Mesothelial cell of epicardium (in vitro differentiated cells): ENCODE measurements at places on chromosomes 13 and 19.

GRCh38 chr13:110458594-110459365, 102.7 kb downstream of the RAB20 start:
- no peak for DNase-seq

DNA sequence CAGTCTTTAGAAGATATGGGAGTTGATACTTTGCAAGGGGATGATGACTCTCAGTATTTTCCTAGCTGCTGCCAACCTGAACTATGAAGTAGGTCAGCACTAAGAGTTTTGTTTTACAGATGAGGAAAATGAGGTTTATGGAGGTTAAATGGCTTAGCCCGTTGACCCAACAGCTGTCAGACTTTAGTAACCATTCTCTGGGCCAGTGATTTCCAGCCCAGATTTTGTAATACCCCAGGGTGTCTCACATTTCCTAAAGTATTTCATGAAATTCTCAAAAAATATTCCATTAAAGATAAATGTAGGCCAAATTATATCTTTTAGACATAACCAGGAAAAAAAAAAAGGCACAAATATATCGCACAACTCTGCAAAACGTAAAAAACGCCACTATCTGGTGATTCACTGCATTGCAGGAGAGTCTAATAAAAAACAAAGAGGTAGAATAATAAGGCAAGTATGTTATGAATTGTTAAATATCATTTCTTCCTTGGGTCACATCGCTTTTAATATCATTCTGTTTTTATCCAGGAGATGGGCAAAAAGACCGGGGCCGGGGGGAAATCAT, 112.5 kb downstream of the DACH1 start:
- no peak for DNase-seq

DNA sequence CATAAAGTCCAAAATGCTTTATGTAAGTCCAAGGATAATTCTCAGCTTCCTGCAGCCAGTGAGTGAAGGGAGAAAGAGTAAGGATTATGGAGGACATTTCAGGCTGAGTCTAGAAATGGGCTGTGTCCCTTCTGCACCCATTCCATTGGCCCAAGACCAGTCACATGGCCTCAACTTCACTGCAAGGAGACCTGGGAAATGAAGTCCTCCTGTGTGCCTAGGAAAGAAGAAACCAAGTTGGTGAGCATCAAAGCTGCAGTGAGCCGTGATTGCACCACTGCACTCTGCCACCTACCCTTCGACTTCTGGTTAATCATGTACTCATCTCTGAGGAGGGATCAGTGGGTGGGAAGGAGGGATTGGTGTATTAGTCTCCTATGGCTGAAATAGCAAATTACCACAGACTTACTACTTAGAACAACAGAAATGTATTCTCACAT, 3.6 kb upstream of the CD37 start:
- DNase-seq = no peak

DNA sequence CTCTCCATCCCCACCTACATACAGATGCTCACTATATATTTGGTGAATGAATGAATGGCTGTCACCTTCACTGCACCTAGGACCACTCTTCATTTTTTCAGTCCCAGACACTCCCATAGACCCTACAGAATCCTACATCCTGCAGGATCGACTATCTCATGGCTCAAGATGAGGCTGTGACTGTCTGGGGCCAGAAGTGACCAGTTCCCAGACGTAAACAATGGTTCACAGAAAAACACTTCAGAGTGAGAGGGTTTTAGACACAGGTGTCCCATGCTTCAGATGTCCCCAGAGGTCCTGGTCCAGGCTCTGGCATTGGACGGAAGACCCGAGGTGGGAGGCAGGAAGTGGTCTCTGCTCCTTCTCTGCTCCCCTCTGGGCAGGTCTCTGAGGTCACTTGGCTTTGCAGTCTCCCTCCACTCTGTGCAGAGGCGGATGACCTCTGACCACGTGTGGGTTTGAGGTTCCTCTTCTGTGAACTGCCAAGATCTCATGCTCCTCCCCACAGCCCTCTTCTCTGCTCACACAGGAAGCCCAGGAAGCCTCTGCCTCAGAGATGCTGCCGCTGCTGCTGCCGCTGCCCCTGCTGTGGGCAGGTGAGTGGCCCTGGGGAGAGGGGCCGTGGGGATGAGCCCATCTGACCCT, 24.9 kb downstream of the SIGLEC7 start:
- no peak for DNase-seq

DNA sequence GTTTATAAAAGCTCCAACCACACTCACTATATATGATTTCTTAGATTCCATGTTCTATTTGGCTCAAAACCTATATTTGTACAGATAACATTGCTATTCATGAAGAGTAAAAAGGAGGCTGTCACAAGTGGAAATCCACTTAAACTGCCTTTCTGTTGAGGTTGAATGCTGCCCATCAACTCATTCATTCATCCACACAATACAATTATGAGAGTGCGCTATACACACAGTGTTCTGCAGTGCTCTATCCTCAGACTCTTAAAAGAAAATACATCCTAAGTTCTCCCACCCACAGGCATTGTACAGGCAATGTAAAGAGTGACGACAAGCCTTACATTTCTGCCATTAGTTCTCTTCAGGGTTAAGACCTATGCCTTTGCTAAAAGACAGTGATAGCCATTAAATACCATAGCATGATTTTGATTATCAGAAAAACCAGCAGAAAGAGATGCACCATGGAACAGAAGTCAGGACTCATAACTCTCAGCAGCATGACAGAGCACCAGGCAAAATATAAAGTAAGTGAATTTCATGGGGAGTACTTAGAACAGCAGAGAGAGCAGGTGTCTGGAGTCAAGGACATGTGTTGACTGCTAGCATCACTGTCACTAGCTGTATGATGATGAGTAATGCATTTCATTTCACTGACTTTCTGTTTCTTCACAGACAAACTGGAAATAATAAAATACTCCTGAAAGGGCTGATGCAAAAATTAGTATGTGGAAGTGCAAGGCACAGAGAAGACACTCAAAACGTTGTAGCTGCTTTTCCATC, 218.0 kb downstream of the RBM26 start:
- DNase-seq = no peak

DNA sequence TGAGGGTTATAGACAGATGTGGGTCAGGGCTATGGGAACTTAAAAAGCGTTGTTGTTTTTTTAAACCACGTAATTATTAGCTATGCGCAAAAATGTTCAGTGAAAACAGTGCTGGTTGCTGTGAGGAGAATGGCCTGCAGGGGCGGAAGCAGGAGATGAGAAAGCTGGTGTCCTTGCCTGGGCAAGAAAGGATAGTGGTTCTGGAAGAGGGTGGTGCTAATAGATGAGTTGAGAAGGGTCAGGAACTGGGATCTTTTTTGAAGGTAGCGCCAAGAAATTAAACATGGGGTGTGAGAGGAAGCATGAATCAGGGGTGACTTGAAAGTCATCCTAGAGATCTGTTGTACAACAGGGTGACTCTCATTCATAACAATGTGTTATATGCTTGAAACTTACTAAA, 4.8 kb upstream of the SMG9 start:
- no peak for DNase-seq

DNA sequence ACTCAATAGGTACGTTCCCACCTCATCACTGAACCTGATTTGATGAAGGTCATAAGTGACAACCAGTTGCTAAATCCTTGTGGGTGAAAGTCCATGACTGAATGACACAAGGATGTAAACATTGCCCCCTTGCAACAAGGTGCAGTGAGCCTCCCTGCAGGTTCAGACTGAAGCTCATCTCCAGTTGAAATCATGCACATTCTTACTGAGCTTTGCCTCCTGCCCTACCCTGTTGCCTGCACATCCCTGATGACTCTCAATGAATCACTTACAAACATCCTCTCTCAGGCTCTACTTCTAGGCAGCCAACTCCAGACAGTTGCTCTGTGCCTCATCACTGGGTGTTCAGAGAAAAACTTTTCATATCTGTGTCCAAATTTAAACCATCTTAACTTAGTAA, 42.5 kb upstream of the ARGLU1 start:
- no peak for DNase-seq

- no peak for DNase-seq
Measured at GRCh38 chr13:39945226-39945625, 289.8 kb downstream of the COG6 start.

DNA sequence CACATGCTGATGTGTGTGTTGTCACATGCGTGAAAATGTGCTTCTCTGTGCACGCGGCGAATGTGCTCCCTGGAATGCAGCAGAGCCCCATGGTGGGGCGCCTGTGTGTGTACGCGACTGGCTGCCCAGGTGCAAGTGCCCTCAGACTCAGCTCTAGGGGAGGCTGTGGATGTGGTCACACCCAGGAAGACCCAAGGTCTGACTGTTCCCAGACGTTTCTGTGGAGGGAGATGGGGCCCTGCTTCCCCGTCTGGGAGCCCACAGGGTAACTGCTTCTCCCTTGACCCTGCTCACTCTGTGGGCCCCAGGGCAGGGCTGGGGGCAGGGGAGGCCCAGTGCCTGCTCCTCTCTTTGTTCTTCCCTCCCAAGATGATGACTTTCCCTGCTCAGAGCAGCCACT, 7.9 kb upstream of the UQCR11 start:
- no peak for DNase-seq

GRCh38 chr19:15860522-15860921, 37.4 kb downstream of the CYP4F2 start:
- no peak for DNase-seq

DNA sequence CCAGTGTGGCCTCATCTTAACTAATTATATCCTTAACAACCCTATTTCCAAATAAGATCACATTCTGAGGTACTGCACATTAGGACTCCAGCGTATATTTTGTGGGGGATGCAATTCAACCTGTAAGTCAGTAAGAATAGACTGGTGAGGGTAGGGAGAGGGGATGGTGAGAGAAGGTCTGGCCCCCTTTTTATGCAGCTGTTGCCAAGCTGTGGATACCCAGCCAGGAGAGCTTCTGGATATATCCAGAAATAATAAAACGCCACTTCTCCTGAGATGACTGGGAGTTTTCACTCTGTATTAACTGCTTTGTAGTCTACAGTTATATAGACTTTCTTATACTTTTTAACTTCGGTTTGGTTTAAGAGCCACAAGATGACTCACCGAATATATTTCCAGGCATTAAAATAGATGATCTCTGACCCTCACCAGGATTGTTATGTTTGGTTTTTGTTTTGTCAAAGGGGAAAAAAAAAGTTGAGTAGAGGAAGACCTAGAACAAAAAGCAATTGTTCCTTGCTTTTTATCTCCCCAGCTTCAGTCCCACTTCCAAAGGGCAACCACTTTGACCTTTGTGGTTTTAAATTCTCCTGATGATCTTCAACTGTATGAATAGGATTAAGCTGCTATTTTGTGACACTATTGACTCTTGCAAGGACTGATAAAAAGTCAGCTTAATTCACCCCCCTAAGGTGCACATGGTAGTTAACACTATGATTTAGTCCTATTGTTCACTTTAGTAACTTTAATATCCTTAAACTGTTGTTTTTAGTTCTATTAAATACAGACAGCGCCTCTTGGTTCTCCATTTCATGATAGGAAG, 3.1 kb upstream of the NEK3 start:
- DNase-seq = no peak
